Activated B cell treated with CpG ODN at 0.5 μM for 24 hours (primary cell): ENCODE measurements at places on chromosomes 2 and 18. TPM values are rescaled to one million over a fixed set of nuclear protein-coding genes. Genes with fewer than 3 reads are reported as not detected.
A peak's percentile ranks its signal among the peaks of the same experiment; 100 is the strongest.

DNA sequence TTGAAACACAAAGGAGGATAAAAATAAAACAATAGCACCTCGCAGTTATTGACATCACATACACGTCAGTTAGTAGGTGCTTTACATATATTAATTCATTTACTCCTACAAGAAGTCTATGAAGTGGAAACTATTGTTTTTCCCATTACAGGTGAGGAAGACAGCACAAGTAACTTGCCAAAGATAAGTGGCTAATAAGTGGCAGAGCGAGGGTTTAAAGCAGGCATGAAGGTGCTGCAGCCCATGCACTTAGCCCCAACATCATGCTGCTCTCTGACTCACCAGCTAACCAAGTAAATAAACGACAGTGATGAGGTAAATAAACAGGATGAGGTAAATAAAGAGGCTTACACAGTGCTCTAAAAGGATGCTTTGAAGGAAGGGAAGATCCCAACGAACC lies 498.6 kb upstream of the ZEB2 start:
- H3K27ac ChIP-seq, result no peak overlapping the region
- H3K27me3 ChIP-seq, result no peaks in the 10 kb centered on the region
- DNase-seq, result no peak
- no peak overlapping the region for H3K4me3 ChIP-seq
- H3K4me1 ChIP-seq, result peaks cover 19% of the 10 kb centered on the region

DNA sequence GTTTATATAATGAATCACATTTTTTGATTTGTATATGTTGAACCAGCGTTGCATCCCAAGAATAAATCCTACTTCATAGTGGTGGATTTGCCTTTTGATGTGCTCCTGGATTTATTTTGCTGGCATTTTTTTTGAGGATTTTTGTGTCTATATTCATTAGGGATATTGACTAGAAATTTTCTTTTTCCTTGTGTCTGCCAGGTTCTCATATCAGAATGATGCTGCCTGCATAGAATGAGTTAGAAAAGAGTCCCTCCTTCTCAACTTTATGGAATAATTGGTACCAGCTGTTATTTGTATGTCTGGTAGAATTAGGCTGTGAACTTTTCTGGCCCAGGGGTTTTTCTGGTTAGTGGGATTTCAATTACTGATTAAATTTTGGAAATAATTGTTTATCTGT lies 457.4 kb upstream of the DSEL start:
- no peaks in the 10 kb centered on the region for H3K4me1 ChIP-seq
- no peak for DNase-seq
- H3K27ac ChIP-seq, result no peak overlapping the region
- H3K27me3 ChIP-seq, result no peaks in the 10 kb centered on the region
- no peak overlapping the region for H3K4me3 ChIP-seq

- H3K4me1 ChIP-seq, result peaks cover 12% of the 10 kb centered on the region
- peaks cover 33% of the 10 kb centered on the region for H3K27me3 ChIP-seq
- H3K4me3 ChIP-seq, result no peak overlapping the region
- H3K27ac ChIP-seq, result no peak overlapping the region
- no peaks in the 10 kb centered on the region for H3K36me3 ChIP-seq
These were observed 17.4 kb upstream of the ANKRD53 start for GRCh38 chr2:70960833-70961647.

- H3K4me3 ChIP-seq, result no peak overlapping the region
- DNase-seq, result no peak
- no peaks in the 10 kb centered on the region for H3K36me3 ChIP-seq
These were observed 249.4 kb upstream of the HS6ST1 start for GRCh38 chr2:128568106-128568505.

- H3K4me3 ChIP-seq, result no peak overlapping the region
- H3K27ac ChIP-seq, result no peak overlapping the region
- H3K4me1 ChIP-seq, result no peaks in the 10 kb centered on the region
- H3K27me3 ChIP-seq, result peaks cover 11% of the 10 kb centered on the region
- H3K36me3 ChIP-seq, result no peaks in the 10 kb centered on the region
These were observed 90.8 kb upstream of the KCTD1 start for GRCh38 chr18:26639149-26639548.

- no peaks in the 10 kb centered on the region for H3K27me3 ChIP-seq
- H3K27ac ChIP-seq, result no peak overlapping the region
- H3K36me3 ChIP-seq, result no peaks in the 10 kb centered on the region
- no peak overlapping the region for H3K4me3 ChIP-seq
- no peaks in the 10 kb centered on the region for H3K4me1 ChIP-seq
These were observed 103.8 kb upstream of the APCDD1 start for GRCh38 chr18:10350661-10351060.

- peaks cover 23% of the 10 kb centered on the region for H3K27me3 ChIP-seq
- H3K4me1 ChIP-seq, result peaks cover 2% of the 10 kb centered on the region
- no peak for DNase-seq
- no peak overlapping the region for H3K27ac ChIP-seq
- H3K36me3 ChIP-seq, result no peaks in the 10 kb centered on the region
These were observed 14.9 kb downstream of the ITGA6 start for GRCh38 chr2:172442072-172442895.

DNA sequence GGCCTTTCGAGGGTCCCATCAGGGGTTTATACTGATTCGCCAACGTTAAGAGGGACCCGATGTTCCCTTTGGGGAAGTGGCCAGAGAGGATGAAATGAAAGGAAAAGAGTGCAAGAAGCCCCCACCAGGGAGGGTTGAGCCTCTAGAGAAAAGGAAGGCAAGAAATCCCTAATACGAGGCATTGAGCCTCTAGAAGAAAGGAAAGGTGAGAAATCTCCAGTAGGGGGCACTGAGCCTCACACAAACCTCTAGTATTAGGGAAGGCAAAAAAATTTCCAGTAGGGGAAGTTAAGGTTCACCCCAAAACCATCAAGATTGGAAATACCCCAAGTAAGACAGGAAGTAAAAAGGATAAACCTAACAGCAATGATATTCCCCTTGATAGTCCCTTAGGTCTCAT lies 9.8 kb upstream of the SAP130 start:
- H3K27me3 ChIP-seq, result peaks cover 14% of the 10 kb centered on the region
- DNase-seq, result no peak
- no peaks in the 10 kb centered on the region for H3K36me3 ChIP-seq
- no peak overlapping the region for H3K4me3 ChIP-seq

GRCh38 chr2:85827879-85828569 lies 60.8 kb downstream of the ST3GAL5 start:
- H3K4me1 ChIP-seq, result peaks cover 29% of the 10 kb centered on the region
- H3K4me3 ChIP-seq, result no peak overlapping the region
- no peaks in the 10 kb centered on the region for H3K36me3 ChIP-seq
- H3K27ac ChIP-seq, result peak overlapping the region; percentile 62
- DNase-seq, result no peak

- H3K4me3 ChIP-seq, result no peak overlapping the region
- H3K27me3 ChIP-seq, result peaks cover 7% of the 10 kb centered on the region
- no peaks in the 10 kb centered on the region for H3K36me3 ChIP-seq
- no peak for DNase-seq
- no peaks in the 10 kb centered on the region for H3K4me1 ChIP-seq
These were observed 19.1 kb downstream of the MAL start for GRCh38 chr2:95044601-95045000.

GRCh38 chr2:178452870-178453269 lies 1.7 kb downstream of the PJVK start:
- DNase-seq, result no peak
- H3K4me1 ChIP-seq, result peaks cover 28% of the 10 kb centered on the region
- no peak overlapping the region for H3K4me3 ChIP-seq
- H3K36me3 ChIP-seq, result peaks cover 18% of the 10 kb centered on the region

DNA sequence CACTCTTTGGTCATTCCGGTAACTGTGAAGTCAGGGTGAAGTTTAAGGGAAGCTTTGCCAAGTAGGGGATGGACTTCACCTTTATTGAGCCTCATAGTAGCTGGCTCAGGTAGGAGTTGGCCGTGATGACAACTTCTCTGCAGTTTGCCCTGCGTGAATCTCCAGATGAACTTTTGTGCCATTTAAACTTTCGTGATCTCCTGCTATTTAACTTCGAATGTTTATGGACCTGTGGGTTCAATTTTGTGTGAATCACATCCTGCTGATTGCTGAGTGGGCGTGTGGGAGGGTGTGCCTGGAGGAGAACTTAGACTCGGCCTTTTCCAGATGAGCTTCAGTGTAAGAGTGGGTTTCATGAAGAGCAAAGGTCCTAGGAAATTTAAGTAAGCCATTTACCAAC lies 4.2 kb downstream of the UGT1A1 start:
- H3K4me3 ChIP-seq, result no peak overlapping the region
- H3K27me3 ChIP-seq, result peaks cover 18% of the 10 kb centered on the region
- H3K27ac ChIP-seq, result no peak overlapping the region
- H3K36me3 ChIP-seq, result no peaks in the 10 kb centered on the region

GRCh38 chr2:133652398-133652797 lies 84.1 kb upstream of the NCKAP5 start:
- no peak overlapping the region for H3K4me3 ChIP-seq
- H3K27ac ChIP-seq, result no peak overlapping the region
- no peak for DNase-seq
- no peaks in the 10 kb centered on the region for H3K27me3 ChIP-seq
- no peaks in the 10 kb centered on the region for H3K4me1 ChIP-seq

DNA sequence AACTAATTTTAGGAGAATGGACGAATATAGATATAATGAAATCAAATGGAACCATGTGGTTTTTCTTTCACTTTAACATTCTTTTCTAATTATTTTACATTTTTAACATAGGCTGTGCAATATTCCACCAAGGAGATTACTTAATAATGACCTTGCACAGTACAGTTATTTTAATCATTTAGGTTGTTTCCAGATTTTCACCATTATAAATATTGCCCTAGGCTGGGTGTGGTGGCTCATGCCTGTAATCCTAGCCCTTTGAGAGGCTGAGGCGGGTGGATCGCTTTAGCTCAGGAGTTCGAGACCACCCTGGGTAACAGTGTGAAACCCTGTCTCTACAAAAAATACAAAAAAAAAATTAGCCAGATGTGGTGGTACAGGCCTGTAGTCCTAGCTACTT lies 14.5 kb upstream of the DRC1 start:
- no peaks in the 10 kb centered on the region for H3K27me3 ChIP-seq
- no peak overlapping the region for H3K4me3 ChIP-seq
- H3K27ac ChIP-seq, result no peak overlapping the region
- peaks cover 4% of the 10 kb centered on the region for H3K4me1 ChIP-seq

DNA sequence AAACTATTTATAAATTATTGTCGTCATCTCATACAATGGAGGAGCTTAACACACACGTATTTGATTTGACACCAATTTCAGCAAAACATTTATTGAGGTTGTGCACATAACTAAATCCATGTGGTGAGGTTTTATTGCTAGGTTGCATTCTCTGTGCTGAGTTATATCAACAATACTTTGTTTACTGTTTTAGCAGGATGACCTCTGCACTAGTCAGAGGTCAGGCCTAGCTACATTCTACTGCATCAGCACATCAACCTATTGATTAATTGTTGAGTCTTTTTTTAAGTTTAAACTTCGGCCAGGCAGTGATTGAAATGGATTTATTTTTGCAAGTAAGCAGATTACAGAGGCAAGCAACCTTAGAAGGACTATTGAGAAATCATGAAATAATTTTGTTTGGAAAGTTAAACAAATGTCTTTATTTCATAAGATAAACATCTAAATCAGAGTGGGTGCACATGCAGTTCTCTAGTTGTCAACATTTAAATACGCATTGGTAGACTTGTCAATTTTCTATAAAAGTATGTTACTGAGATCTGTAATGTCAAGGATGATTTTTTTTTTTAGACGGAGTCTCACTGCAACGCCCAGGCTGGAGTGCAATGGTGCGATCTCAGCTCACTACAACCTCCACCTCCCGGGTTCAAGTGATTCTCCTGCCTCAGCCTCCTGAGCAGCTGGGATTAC lies 75.2 kb upstream of the CD28 start:
- peaks cover 14% of the 10 kb centered on the region for H3K27me3 ChIP-seq
- no peak overlapping the region for H3K4me3 ChIP-seq
- no peak overlapping the region for H3K27ac ChIP-seq
- no peaks in the 10 kb centered on the region for H3K4me1 ChIP-seq

GRCh38 chr2:168120730-168121129 lies 126.7 kb downstream of the STK39 start:
- no peak overlapping the region for H3K4me3 ChIP-seq
- H3K27ac ChIP-seq, result no peak overlapping the region
- H3K36me3 ChIP-seq, result peaks cover 19% of the 10 kb centered on the region
- H3K4me1 ChIP-seq, result no peaks in the 10 kb centered on the region
- no peaks in the 10 kb centered on the region for H3K27me3 ChIP-seq

- no peaks in the 10 kb centered on the region for H3K27me3 ChIP-seq
- H3K27ac ChIP-seq, result no peak overlapping the region
- no peaks in the 10 kb centered on the region for H3K36me3 ChIP-seq
- H3K4me1 ChIP-seq, result no peaks in the 10 kb centered on the region
- DNase-seq, result no peak
- H3K4me3 ChIP-seq, result no peak overlapping the region
These were observed 848.0 kb downstream of the RNF144A start for GRCh38 chr2:7765236-7765635.

DNA sequence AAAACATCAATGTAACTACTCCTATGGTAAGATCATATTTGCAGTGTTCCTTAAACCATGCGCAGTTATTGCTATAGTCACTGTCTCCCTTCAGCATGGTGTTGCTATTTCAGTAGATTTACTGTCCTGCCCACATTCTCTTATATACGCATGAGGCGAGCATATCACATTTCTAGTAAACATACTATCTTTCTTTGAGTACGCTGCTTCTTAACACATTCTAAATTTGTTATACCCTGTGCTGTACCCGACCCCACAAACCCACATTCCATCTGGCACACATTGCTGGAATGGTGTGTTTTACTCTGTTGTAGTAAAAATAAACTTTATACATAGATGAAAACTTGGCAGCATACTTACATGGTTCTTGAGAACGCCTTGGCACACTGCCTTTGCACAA lies 163.3 kb downstream of the QPCT start:
- H3K36me3 ChIP-seq, result no peaks in the 10 kb centered on the region
- no peak overlapping the region for H3K27ac ChIP-seq
- no peak overlapping the region for H3K4me3 ChIP-seq
- H3K4me1 ChIP-seq, result no peaks in the 10 kb centered on the region

DNA sequence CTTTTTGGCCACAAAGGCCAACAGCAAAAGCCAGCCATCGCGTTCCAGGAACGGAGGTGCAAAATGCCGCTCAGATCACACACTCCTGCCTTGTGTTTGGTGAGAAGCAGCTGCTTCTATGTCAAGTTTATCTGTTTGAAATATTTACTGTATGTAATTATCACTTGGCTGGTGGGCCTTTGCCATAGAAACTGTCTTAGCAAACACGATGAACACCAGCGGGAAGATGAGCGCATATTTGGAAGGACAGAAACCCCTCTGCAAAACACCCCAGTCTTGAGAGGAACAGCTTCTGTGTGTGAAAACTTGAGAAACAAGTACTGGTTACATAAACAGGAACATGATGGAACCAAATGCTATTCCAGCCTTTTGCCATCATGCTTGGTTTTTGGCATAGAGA lies 59.7 kb downstream of the SCG2 start:
- peaks cover 1% of the 10 kb centered on the region for H3K27me3 ChIP-seq
- no peak for DNase-seq
- H3K36me3 ChIP-seq, result no peaks in the 10 kb centered on the region
- no peak overlapping the region for H3K4me3 ChIP-seq

SERPINB13 gene
- not detected in 2 replicates for total RNA-seq

CRACDL gene
- not detected in 2 replicates for total RNA-seq

DSC2 gene
- total RNA-seq, result not detected in 2 replicates

LOXHD1 gene
- total RNA-seq, result not detected in 2 replicates

ANKRD62 gene
- not detected in 2 replicates for total RNA-seq

SCYGR4 gene
- not detected in 2 replicates for total RNA-seq

SRD5A2 gene
- total RNA-seq, result not detected in 2 replicates

SLC19A3 gene
- not detected in 2 replicates for total RNA-seq
